ENCODE measurements at places on chromosomes 6 and 20. TPM values are rescaled to one million over a fixed set of nuclear protein-coding genes. Genes with fewer than 3 reads are reported as not detected.

The HLA-DRB5 gene
- 20.8 TPM for total RNA-seq

DNA sequence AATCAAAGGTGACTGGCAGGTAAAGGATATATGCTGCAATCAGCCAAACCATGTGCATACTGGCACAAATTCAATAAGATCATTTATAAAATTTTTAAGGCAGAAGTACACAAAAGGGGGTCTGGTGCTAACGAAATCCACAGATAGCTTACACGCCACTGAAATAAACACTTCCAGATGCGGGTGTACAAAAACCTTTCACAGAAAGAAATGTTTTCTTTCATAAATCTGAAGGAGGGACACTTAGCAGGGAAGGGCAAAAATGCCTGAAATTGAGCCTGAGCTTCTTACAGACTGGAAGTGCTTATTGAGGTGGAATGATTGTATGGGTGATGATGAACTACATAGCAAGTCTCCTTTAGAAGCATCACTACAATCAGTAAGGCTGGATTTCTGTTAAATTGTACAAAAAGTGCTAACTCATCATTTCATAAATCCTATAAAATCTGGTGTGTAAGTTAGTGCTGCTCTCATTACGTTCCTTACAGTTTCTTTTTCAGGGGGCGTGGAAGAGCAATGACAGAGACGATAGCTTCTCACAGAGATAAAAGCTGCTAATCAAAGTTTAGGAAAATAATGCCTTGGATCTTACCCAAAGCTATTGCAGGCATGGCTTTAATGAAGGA, 409.3 kb upstream of the RUNX2 start:
- DNase-seq, result no peak

DNA sequence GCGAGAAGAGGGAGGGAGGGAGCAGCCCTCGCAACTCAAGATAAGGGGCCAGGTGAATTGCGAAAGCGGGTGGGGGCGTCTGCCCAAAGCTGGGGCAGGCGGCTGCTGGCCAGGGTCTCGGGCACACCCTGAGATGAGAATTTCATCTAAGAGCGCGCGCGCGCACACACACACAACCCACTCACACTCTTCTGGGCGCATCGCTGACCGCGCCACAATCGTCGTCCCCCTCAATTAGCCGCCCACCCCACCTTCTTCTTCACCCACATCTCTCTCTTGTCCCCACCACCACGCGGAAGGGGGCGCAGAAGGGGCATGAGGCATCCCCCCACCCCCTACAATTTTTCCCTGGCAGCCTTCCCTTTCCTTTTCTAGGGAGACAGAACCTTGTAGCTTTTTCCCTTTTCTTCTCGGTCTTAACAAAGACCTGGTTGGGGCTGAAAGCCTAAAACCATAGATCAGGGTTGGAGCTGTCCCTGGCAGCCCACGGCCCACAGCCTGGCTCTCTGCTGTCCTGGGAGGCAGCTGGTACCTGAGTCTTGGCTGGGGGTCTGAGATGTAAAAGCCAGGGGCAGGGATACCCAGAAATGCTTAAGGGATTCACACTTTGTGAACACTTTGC, 737 bp upstream of the PTPRT start:
- no peak for DNase-seq

- DNase-seq, result no peak
Observed at GRCh38 chr6:12710921-12711320, 5.6 kb upstream of the PHACTR1 start.

DNA sequence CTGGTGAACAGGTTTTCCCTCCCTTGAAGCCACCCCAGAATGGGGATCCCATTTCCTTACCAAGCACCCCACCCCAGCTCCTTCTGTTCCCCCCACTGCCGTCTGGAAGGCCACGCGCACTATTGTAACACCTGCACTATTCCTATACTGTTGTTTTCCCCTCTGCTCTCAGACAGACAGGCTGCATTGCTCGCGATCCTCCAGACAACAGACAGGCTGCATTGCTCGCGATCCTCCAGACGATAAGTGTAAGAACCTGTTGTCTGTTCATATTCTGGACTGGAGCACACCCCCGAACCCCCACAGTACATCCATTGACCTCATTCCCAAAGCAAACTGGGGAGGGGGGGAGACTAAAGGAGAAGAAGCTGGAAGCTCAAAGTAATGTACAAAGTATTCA, 72.7 kb downstream of the LY86 start:
- no peak for DNase-seq

The ASIP gene
- total RNA-seq, result not detected

GRCh38 chr6:163207431-163208383, 206.8 kb upstream of the QKI start:
- DNase-seq, result no peak

DNA sequence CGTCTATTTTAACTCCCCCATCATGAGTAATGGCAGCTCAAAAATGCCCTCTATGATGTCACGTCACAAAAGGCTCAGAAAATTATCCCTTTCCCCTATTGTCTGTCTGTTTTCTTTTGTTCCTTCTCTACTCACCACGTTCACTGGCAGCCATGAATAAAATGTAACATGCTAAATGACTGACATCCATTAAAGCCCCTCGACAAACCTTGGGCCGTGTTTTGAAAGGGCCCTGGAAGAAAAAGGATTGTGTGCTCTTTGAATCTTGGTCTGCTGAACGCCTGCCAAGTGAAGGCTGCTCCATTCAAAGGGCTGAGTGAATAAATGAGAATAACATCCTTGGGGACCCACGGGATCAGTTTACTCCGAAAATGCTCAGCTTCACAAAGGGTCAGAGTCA, 118.7 kb downstream of the RPS12 start:
- no peak for DNase-seq

DNA sequence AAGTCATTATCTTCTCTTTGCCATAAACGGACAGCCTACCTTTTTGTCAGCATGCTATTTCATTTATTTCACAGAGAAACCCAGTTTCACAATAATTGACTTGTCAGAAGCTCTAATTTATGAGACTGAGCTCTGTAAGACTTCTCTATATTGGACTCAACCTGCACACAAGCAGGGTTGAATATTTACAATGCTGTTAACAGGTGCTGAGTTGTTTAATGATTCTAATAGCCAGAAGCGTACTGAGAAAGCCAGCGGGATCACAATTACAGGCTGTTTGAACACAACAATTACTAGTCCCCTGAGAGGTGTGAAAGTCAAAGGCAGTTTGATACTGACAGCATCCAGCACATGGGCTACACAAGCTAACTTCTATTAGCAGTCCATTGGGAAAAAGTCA, 128.2 kb upstream of the SIM1 start:
- DNase-seq, result no peak

- no peak for DNase-seq
Observed at GRCh38 chr6:28207510-28208110, 17.5 kb upstream of the ZSCAN9 start.

DNA sequence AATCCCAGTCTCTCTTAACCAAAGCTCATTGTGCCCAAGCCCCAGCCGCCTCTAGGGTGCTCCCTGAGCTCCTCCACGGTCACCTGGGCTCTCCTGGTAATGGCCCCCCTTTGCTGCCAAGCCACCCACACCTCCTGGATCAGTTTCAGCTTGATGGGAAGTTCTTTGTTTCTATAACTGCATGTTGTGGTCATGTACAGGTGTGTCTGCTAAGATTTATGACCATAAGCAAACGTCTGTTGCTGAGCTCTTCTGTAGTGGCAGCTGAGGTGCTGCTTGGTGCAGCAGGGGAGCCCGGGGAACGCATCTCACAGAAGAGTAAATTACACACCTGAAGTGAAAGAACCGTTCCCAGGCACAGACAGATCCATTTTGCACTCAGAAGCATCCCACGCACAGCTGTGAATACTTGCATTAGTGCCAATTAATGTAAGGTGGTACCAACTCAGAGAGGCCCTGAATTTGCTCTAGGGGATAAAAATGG, 194.6 kb upstream of the ARID1B start:
- DNase-seq, result no peak

Data from sigmoid colon (tissue), 7 donors.